ENCODE measurements at places on chromosomes 2 and 18.

DNA sequence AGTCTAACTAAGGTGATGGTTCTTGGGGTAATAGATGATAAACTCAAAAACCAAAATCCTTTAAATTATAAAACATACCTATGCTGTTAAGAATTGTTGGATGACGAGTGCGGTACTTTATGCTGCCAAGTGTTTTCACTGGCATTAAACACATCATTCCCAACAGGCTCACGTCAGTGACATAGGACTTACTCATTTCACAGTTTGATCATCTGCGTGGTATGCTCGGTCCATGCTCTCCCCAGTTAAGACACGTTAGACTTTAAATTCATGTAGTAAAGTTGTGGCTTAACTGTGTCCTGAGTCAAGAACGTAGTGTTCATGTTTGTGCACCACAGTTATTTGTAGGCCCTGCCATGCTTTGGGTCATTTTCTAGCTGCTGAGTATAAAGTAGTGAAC is 125.6 kb upstream of the MYT1L start:
- DNase-seq, result no peak

DNA sequence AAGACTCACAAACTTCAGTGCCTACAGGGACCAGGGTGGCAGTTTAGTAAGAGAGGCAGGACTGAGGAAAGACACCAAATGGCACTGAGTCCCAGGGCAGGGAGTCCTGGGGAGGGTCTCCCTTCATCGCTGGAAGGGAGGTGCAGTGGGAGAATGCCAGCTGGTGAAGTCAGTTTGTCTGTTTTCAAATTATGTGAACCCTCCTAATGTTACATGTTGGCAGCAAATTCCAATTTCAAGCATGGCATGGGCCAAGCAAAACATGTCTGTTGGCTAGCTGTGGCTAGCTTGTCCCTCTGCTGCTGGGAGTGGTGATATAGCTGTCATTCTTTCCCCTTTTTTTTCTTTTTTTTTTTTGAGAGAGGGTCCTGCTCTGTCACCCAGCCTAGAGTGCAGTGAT is 55.9 kb upstream of the HAAO start:
- no peak for DNase-seq

DNA sequence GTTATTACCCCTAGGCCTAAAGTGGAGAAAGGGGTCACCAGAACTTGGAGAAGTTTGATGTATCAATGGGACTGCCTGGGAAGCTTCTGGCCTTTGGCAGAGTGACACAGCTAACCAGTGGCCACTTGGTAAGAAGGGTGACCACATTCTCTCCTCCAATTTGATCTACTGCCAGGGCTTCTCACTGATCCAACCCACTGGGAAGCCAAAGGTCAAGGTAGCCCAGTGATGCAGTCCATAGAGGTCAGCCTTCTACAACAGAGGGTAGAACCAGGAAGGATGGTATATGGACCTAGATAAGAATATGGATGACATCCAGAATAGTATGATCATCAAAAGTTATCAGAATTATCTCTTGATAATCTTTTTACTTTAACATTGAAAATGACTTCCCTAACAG is 493.6 kb downstream of the NYAP2 start:
- DNase-seq, result no peak

DNA sequence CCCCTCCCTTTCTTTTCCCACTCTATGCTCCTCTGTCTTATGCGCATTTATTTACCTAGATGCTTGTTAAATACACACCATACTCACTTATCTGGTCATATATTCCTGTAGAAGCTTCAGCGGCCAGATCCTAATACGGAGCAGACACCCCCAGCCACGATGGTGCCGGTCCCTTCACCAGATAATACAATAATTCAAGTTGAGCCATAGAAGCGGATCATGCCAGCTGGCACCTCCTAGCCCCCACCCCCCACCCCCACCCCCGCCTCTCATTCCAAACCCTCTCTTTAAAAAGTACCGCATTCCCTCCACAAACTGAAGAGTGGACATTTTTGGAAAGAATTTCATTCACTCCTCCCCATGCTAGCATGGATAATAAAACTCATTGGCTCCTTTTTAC is 95.2 kb downstream of the BIN1 start:
- no peak for DNase-seq

GRCh38 chr18:55546851-55547704 is 40.9 kb downstream of the TCF4 start:
- no peak for DNase-seq
